ENCODE measurements at places on chromosomes 11 and 22.
A peak's percentile ranks its signal among the peaks of the same experiment; 100 is the strongest.

DNA sequence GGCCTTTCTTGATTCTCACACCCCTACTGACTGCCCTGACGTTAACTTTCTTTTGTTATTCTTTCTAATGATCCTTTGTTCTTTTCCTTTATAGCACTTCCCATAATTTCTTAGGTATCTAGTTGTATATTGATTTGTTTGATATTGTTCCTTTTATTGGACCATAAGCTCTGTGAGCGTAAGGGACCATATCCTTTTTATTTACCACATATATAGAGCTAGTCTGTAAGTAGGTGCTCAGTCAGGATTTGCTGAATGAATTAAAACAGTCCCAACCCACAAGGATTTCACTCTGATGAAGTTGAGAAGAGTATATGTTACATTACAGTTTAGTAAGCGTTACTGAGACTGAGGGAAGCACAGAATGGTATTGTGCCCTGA, 68.8 kb downstream of the EMSY start:
- no peak for DNase-seq

- no peak for DNase-seq
Measured at GRCh38 chr22:45670981-45671782, 452 bp upstream of the ATXN10 start.

DNA sequence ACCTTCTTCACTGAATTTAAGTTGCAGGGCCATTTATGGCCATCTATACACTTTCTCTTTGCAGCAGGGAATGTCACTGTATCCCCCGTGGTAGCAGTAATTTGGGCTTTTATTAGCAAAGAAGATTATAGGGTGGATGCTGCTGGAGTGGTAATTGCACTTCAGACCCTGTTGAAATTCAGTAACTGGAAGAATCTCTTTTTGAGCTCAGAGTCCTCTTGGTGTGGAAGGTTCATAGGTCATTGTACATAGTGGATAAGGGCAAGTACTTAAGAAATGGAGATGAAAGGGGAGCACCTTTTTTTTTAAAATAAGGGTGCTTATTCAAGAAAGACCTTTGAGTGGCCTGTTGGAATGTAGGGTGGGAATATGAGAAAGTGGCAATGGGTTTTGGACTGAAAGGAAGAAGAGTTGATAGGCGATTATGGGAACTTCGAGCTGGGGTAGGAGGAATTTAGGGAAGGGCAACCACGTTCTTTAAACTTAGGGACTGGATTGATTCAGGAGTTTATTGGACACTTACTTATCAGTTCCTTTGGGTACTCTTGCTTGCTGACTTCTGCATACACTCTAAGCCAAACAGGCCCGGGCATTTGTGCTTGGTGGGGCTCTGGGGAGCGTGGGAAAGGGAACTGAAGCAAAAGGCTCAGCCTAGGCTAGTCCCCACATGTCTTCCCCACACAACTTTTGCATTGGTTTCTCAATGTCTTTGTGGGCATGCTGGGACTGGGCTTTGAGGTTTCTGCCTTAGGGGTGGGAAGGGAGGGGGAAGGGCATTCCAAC, 26.5 kb downstream of the CTNND1 start:
- DNase-seq, result no peak

DNA sequence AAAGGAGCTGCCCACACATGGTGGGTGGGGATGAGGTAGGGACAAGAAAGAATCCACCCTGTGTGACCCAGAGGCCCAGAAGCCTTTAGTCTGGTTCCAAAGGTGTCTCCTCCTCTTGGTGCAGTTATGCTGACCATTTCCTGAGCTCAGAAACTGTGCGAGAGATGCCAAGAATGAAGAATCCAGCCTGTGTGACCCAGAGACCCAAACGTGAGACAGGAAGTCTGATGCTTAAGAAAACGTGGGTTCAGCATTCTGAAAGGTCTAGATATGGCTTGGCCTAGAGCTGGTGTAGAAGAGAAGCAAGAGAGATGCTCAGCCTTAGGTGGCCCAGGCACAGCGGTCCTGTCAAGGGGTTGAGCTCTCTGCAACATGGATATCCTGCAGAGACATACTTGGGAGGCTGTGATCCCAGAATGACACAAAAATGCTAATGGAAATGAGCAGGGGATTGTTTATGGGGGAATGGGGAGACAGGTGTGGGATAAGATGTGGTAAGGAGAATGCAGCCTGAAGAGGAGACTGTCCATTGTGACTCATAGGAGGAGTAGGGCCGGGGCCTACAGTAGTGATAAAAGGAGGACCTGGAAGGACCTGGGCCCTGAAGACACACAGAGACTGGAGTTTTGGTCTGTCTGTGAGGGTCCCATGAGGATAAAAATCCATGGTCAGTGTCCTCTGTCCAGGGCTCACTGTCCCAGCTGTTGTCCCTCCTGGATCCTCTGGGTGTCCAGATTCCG, 79.0 kb downstream of the ZNF280B start:
- no peak for DNase-seq

- DNase-seq, result no peak
Measured at GRCh38 chr11:70050243-70050642, 27.9 kb upstream of the ANO1 start.

DNA sequence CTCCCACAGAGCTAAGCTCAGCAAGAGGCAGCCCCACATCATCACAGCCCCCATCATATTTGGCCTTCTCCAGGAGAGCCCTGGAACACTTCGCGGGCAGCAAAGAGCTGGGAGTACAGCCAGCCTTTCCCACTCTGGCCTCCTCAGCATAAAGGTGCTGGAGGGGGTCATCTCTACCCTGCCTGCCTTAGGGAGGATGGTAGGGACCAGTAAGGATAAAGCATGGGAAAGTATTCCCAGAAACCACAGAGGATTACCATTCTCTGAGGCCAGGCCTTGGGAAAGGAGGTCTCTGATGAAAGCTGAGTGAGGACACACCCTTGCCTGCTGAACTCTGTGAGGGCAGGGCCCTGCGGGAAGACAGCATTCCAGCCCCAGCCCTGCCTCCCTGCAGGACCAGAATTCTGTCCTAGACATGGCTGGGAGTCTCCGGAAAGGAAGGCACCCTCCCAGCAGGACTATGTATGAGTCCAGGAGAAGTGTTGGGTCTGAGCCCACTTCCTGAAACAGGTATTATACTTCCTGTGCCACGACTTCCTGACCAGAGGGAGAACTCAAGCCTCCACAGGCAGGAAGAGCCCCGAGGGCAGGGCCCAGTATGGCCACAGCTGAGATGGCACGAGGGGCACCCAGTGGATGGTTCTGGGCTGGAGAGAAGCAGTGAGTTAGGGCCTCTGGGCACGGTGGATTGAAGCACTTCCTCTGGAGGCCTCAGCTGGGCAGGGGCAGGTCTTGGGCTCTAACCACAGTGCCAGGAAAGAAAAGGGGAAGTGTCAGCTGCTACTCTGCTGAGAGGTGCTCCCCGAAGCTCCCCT, 12.9 kb upstream of the CASTOR1 start:
- peak; percentile 95 for DNase-seq

- no peak for DNase-seq
Measured at GRCh38 chr11:117793583-117793982, 3.4 kb downstream of the DSCAML1 start.

GRCh38 chr22:45009606-45010531, at the start of gene PHF21B:
Gene PHF21B (minus strand): TSS chr22:45010005. CDS start chr22:45009549, 456 bp downstream.
- DNase-seq, result peak; percentile 21

- DNase-seq, result no peak
Measured at GRCh38 chr11:86636275-86636674, 36.1 kb downstream of the ME3 start.

DNA sequence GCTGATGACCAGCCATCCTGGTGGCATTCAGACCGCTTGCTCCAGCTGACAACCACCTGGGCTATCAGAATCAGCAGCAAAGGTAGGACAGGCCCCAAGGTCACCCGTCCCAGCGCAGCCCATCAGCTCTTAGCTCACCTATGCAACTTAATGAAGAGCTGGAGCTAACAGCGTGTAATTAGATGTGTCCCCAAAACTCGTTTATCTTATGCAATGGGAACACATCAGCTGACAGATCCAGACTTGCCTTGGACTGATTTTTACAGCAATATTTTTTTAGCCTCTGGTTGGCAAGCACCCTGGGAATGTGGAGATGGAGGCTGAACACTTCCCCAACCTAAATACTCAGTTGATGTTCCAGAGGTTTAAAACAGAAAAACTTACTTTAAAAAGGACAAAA, 76.0 kb downstream of the PACSIN2 start:
- no peak for DNase-seq

DNA sequence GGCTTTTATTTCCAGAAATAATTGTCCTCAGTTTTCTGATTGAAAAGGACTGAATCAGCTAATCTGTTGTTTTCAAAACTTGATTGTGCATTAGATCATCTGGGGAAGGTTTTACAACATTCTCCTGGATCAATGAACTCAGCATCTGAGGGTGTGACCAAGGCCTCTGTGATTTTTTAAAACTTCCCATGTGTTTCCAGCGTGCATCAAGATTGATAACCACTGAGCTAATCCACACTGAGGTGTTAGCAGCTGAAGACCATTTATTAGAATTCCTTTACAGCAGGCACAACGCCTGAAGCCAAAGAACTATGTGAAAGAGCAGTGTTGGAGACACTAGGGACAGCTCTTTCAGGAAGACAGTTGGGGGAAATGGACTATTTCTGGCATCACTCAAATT, 10.2 kb downstream of the VSTM5 start:
- DNase-seq, result no peak

DNA sequence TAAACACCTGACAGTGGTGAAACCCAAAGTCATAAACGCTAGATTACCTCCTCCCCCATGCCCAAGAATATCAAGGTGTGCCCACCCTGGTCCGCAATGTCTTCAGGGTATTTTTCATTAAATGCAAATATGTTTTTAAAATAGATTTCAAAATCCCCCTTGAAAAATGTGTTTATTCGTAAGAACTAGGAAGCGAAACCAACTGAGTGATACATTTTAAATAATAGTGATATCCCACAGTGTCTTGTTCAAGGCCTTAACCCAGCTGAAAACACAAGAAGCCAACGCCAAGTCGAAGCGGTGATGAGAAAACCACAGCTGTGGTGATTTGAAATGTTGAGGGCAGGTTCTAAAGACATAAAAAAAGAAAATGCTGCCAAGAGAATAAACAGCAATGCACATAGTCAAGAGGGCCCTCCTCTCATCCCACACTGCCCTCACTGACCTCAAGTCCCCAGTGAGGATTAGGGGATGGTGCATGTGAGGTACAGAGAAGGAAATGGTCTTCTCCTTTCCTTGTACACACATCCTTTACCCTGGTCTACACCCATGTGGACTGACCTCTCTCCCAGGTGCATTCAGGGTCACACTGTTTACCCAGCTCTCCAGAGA, 25.5 kb downstream of the KCNJ1 start:
- no peak for DNase-seq

Measured in PC-9 (cell line).